ENCODE measurements at places on chromosomes 5 and 9. TPM values are rescaled to one million over a fixed set of nuclear protein-coding genes. Genes with fewer than 3 reads are reported as not detected.

The PTPN3 gene
- total RNA-seq: 2.8 TPM

The ADAMTSL2 gene
- not detected for total RNA-seq

The UBE2R2 gene
- 34.5 TPM for total RNA-seq

The PCDHA1 gene
- total RNA-seq: not detected

The SPINK6 gene
- not detected for total RNA-seq

The FUT7 gene
- 1.7 TPM for total RNA-seq

The AIF1L gene
- 0.10 TPM for total RNA-seq

The PCDHGB3 gene
- 0.88 TPM for total RNA-seq

The NUTM2G gene
- total RNA-seq: not detected

The GHR gene
- 0.05 TPM for total RNA-seq

The LIFR gene
- total RNA-seq: not detected

The POC5 gene
- 20.8 TPM for total RNA-seq

The PCDHGA9 gene
- 0.27 TPM for total RNA-seq

The CRHBP gene
- total RNA-seq: 0.56 TPM

The GRM6 gene
- total RNA-seq: not detected

The SAXO1 gene
- not detected for total RNA-seq

Measured in T-helper 1 cell treated with Interleukin-12 subunit alpha and Interleukin-12 subunit beta and Interleukin-4 antibody, amounts not matched to agents 30 ng/mL and 1 ng/mL, for 36 hours (primary cell).